ENCODE measurements at places on chromosomes 4 and X.

- no peak for DNase-seq
These were observed 42.9 kb upstream of the TMPRSS11B start for GRCh38 chr4:68288393-68288740.

DNA sequence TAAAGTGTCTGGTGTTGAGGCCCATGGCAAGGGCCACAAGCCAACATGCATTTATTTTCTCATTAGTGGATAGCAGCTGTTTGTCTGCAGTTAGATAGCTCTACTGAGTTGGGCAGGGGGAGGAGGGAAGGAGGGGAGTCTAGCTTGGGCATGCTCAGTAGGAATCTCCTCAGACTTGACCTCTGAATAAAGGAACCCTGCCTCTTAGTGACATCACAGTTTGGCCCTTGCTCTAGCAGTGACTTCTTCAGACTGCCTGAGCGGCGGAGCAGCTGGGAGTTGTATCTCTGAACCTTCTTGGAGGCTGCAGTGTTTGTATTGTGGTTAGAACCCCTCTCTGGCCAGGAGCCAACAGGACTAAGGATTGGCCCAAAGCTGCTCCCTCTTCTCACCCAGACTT, 57.4 kb downstream of the BCORL1 start:
- no peak for DNase-seq

- DNase-seq = no peak
These were observed 255.4 kb upstream of the TTC29 start for GRCh38 chr4:147201016-147201415.

DNA sequence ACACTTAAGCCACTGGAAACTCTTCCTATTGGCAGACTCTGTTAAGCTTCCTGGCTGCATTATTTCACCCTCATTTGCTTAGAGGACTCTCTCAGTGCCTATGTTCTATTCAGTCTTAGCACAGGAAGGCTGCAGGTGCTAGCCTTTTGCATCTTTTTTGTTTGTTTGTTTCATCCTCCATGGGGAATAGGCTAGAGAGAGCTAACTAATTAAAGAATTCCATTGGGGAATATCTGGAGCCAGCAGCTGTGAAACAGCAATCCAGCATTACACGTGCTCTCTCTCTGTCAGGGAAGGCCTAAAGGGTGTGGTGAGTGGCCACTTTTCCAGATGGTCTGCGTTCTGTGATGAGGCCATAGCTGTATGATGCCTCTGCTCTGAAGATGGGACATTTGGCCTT, 633.6 kb downstream of the SPRY1 start:
- no peak for DNase-seq

- no peak for DNase-seq
These were observed 84.0 kb upstream of the IGFBP7 start for GRCh38 chr4:57194068-57194611.

DNA sequence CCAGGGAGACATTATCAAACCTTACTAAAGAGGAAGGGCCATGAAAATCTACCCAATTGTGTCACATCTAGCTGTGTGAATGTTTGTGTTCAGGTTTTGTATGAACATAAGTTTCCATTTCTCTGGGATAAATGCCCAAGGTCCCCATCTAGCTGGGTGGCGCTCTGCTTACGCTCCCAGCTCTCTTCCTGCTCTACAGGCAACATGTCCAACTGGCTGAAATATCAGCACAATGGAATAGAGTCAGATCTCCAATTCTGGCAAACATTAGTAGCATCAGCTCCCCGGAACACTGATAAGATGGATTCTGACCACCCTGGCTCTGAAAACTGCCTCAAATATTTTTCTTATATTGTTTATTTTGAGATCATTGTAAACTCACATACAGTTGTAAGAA, 74.8 kb downstream of the IRF2 start:
- no peak for DNase-seq

DNA sequence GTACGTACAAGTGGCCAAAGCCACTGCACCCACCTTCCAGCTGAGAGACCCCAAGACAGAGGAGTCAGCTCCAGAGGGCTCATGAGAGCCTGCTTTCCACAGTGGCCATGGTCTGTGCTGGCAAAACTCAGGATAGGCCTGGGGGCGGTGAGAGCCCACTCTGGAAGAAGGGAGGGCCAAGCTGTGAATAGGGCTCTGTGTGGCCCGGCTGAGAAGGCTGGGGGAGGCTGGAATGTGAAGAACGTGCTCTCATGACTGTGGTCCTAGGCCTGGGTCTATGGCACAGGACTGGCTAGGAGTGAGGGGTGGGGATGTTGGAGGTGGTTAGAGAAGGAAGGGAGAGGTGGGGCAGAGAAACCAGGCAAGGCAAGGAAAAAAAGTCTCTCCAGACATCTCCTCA, 13.3 kb downstream of the STARD8 start:
- DNase-seq = no peak

- no peak for DNase-seq
These were observed 11.6 kb downstream of the TACC3 start for GRCh38 chr4:1732911-1733310.

DNA sequence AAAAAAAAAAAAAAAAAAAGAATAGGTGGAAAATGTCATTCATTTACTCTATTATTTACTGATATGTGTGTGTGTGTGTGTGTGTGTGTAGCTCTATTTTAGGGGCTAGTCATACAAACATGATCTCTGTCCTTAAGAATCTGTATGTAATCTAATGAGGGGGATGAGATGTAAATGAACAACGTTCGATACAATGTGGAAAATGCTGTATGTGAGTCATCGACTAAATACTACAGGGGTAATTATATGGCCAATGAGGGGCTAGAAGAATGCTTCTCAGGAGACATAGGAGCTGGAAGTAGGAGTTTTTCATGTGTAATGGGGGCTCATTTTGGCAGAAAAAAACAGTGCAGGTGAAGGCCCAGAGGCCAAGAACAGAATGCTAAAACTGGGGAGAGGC, 41.9 kb downstream of the LEF1 start:
- no peak for DNase-seq

DNA sequence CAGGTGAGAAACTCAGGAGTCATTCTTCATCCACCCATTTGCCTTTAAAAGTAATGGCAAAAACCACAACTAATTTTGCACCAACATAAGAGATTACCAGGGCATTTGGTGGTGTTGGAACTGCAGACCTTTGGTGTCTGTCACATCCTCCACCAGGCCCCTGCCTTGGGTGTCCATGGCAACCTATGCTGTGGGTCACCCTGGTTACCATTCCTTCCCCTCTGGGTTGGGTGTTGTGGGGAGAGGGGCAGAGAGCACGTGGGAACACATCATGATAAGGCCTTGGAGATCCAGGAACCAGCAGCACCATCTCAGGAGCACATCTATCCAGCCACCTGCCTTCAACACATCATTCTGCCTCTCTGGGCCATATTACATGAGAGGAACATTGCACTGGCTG, 77.3 kb downstream of the CHRNA9 start:
- DNase-seq = no peak

GRCh38 chr4:92074839-92075238, 228.9 kb upstream of the GRID2 start:
- DNase-seq = no peak

GRCh38 chr4:128347175-128347868, 59.7 kb upstream of the PGRMC2 start:
- no peak for DNase-seq

- DNase-seq = no peak
These were observed 12.0 kb downstream of the ATP5ME start for GRCh38 chr4:661881-662761.

DNA sequence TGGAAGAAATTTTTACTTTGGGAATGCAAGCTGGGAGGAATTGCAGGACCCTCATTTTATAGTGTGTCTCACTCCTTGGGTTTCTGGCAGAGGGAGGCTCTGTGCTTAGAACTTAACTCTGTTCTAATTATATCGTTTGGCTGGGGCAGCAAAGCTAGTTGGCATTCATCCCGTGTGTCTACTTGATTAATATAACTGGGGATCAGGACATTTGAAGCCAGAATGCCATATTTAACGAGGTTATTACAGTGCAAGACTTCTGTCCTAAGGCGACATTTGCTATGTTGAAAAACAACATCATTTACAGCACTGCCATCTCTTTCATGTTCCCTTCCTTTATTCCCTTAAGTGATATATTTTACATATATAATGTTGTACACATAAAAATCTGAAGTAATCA, 179.1 kb upstream of the TBC1D9 start:
- no peak for DNase-seq

- peak; percentile 36 for DNase-seq
These were observed 83.8 kb downstream of the GRID2 start for GRCh38 chr4:92387459-92388069.

DNA sequence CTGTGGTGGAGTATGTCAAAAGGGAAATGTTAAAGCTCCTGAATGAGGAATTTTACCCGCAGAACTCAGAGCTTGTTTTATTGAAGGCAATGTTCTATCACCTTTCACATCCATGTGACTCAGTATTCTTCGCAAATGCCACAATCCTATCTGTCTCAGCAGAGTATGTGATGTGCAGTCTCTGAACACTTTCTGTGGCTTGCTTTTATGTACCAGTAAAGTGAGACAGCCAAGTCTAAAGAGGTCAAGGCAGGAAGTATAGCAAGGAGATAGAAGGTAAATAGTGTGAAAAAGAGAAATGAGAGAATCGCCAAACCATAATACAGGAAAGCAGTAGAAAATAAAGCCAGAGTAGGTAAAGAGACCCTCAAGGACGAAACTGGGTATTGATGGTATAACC, 515.8 kb downstream of the RAB28 start:
- no peak for DNase-seq

GRCh38 chr4:53702334-53703266, 111.3 kb upstream of the LNX1 start:
- no peak for DNase-seq

DNA sequence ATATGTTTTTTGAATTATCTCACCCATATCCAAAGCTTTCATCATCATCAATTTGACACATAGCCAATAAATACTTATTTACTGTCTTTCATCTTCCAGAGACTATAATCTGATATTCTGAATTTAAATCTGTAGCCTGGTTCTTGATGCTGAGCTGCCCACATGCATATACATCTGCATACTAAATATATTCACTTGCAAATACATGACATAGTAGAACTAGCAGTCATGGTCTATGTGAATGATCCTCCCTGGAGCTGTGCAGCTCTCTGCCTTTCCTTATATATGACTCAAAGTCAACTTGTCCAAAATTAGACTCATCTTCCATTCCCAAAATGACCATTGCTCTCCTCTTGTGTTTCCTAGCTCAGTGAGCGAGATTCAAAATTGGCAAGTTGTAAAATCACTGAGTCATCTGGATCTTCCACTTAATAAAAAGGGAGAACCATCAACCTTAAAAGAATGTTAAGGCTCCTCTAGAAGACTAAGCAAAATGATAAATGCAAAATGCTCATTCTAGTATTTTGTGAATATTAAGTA, 448.2 kb downstream of the PPARGC1A start:
- DNase-seq = no peak

DNA sequence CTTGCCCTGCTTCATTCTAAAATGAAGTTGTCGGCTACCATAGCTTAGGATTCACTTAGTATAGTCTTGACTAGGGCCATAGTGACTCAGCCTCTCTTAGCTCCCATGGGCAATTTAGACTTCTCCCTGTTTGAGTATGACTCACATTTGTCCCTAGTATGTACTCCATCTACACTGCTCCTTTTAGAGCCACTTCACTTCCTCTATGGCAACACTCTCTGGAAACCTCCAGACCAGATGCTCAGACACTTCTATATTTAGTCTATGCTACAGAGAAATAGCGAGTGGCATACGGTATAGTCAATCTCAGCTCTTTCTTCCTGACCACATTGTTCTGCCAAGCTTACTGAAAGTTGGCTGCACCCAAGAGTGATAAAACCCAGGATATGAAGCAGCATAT, 11.2 kb downstream of the MEPE start:
- DNase-seq = peak; percentile 85

DNA sequence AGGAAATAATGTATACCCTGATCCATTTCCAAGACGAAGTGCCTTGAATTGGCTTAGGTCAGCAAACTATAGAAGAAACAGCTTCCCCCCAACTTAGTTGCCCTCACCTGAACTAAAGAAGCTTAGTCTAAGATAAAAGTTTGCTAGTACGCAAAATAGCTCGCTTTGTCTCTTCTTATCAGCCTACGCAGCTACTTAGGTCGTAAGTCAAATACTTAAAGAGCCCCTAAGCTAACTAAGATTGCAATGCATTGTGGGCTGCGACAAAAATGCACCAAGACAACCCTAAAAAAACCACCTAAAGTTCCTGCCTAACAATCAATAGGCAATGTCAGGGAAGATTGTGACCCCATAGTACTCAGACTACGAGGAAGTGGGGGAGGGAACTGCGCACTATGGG, 12.8 kb downstream of the CLNK start:
- no peak for DNase-seq

DNA sequence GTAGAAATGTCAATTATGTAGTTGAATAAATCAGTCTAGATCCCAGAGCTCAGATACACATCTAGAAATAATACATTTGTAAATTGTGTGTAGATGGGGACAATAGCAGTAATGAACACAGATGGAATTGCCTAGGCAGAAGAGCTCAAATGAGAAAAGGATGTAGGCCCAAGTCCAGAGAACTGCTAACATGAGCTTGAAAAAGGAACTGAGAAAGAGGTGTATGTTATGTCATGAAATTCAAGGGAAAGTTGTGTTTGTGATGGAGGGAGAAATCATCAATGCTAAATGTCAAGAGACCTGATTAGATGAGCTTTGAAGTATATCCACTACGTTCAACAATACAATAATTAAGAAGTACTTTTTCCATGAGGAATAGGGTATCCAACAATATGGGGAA, 376.6 kb upstream of the ATOH1 start:
- DNase-seq = no peak
